ENCODE measurements at places on chromosomes 7 and 10. TPM values are rescaled to one million over a fixed set of nuclear protein-coding genes. Genes with fewer than 3 reads are reported as not detected.
A peak's percentile ranks its signal among the peaks of the same experiment; 100 is the strongest.

- no peak for DNase-seq
Observed at GRCh38 chr10:14910953-14911352, 32.3 kb downstream of the SUV39H2 start.

DNA sequence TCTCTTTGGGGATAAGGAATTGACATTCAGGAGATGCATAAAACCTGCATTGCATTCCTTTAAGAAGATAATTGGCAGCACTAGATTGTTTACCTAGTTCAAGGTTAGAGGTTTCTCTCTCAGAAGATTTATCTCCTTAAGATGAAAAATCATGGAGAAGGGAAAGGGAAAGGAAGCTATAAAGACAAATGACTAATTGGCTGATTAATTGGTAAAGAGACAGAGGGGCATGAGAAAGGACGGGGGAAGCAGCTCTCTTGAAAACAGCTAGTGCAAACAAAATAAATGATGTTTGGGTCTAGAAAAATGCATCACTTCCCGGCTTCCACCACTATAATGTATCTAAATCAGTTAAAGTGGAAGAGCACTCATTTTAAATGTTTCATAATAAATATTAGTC lies 941.2 kb downstream of the XPNPEP1 start:
- DNase-seq = no peak

- DNase-seq = no peak
Observed at GRCh38 chr7:113198226-113198625, 79.9 kb upstream of the SMIM30 start.

DNA sequence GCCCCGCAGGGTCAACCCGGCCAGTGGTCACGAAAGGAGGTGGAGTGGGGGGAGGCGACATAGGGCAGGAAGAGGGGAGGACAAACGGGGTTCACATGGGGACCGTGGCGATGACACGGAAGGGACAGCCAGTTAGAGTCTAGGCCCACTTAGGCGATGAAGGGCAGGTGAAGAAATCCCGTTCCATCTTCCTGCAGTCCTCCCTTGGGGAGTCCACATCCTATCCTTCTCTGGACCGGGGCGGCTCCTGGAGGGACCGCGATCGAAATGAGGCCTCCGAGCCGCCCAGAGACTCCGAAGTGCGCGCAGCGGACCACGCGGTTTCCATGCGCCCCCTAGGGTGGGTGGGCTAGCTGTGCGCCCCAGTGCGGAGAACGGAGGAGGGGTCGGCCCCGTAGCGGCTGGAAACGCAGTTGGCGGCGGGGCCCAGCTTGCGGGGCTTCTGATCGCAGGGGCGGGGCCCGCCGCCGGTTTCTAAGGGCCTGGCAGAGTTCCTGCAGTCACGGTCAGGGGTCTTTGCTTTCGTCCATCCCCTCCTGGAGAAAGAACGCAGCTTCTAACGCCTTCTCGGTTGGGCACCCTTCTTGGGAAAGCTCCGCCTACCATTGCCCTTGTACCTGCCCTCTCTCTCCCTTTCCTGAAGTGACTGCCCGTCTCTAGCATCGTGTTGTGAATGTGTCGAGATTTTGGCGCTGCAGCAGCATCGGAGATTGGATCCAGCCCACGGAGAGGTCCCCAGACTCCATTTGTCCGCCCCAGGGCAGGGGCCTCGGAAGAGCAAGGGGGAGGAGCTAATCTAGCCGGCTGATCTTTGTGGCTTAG lies 17.9 kb upstream of the TMEM225B start:
- DNase-seq = peak; percentile 27

The GCK gene
- 0.79 TPM for total RNA-seq

The TUBAL3 gene
- 0.20 TPM for total RNA-seq

The RBP3 gene
- not detected for total RNA-seq

GRCh38 chr7:127789031-127789430 lies 137.0 kb downstream of the SND1 start:
- no peak for DNase-seq

- DNase-seq = peak; percentile 70
Observed at GRCh38 chr10:43888586-43888985, 239.9 kb upstream of the ZNF32 start.

DNA sequence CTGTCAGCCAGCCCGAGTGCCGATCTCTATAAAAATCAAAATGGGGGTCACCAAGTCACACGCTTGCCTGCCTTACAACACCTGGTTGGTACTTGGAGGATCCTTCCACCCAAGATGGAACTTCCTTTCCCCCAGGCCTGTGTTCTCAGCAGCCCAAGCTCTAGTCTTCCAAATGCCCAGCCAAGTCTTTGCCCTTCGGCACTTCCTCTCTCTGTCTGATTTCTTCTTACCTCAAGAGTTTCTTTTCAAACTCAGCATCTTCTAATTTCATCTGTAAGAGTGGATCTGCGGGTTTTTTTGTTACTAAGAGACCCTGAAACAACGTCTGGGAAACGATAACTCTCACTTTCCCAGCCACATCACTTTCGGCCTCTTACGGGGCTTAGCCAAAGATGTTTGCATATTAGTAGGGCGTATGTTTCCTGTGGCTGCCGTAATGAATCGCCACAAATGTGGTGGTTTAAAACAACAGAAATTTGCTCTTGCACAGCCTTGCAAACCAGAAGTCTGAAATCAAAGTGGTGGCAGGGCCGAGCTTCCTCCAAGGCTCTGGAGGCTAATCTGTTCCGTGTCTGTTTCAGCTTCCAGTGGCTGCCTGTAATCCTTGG lies 219.9 kb downstream of the TCF7L2 start:
- no peak for DNase-seq

The VPS37D gene
- total RNA-seq = 3.6 TPM

GRCh38 chr7:81608748-81609382 lies 161.0 kb downstream of the HGF start:
- DNase-seq = no peak

GRCh38 chr10:77562742-77563141 lies 74.9 kb downstream of the KCNMA1 start:
- no peak for DNase-seq

GRCh38 chr7:127650847-127651555 lies 993 bp upstream of the SND1 start:
- DNase-seq = no peak

DNA sequence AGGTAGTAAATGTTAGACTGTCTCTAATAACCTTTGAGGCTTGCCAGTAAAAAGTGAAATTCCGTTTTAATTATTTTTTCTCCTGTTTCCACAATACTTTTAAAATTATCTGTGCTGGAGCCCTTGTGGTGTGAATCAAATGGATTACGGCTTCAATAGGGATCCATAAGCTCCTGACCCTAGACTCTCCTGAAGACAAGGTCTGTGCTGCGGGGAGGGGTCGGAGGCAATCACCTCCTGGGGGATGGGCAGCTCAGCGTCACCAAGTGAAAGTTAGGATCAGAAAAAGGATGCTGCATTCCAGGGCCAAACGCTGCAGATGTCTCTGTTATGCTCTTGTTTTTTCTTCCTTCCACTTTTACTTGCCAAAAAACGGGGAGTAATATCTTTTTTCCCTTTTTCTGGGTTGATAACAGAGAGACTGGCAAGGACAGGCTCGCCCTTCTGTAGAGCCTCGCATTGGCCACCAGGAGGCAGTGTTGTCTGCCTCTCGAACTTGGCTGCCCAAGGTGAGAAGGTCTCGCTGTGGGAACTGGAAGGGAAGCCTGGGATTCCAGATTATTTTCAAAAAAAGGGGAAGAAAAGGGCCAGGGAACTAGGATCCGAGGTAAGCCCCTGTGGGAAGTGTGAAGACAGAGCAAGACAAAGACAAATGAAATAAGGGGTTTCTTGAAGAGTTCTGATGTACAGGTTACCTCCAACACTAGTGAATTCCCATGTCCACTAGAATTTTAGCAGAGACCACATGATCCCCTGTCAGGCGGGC lies 621.9 kb downstream of the ACTR3B start:
- peak; percentile 45 for DNase-seq

The KLF14 gene
- 0.89 TPM for total RNA-seq

DNA sequence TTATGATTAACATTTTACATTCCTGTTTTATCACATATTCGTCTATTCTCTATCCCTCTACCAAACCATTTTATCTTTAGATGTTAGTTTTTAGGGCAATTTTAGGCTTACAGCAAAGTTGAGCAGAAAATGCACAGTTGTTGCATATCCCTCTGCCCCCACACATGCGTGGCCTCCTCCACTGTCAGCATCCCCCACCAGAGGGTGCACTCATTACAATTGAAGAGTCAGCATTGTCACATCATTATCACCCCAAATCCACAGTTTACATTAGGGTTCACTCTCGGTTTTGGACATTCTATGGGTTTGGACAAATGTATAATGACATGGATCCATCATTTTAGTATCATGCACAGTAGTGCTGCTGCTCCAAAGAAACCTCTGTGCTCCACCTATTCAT lies 86.4 kb downstream of the WDR37 start:
- no peak for DNase-seq

The TMEM106B gene
- 33.6 TPM for total RNA-seq

DNA sequence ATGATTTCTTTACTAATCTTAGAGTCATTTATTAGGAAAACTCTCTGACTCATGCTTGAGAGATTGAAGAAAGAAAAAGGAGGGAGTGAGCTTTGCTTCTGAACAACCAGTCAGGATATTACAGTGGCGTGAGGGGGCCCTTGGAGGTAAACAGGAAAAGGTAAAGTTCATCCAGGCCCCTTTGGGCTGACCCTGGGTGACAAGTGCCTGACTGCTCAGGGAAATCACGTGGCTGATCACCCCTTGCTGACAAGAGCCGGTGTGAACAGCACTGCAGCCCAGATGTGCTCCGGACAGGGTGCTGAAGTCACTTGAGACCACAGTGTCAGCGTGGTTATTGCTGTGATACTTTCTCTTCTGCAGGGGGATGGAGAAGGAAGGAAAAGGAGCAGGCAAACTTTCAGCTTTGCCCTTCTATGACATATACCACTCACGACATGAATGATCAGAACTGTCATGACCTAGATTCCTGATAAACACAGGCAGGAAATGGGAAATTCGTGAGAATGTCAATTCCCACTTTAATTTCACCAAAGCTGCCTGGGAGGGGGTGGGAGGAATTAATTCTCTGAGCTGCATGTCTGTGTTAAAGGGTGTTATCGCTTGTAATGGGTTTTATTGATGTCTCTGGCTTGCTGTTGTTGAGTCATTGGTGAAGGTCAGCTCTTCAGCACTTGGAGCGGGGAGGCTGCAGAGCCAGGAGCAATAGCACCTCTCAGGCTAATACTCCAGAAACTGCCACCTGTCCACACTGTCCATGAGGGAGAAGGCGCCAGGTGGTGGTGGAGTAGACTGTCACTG lies 139.8 kb upstream of the AOAH start:
- DNase-seq = no peak

DNA sequence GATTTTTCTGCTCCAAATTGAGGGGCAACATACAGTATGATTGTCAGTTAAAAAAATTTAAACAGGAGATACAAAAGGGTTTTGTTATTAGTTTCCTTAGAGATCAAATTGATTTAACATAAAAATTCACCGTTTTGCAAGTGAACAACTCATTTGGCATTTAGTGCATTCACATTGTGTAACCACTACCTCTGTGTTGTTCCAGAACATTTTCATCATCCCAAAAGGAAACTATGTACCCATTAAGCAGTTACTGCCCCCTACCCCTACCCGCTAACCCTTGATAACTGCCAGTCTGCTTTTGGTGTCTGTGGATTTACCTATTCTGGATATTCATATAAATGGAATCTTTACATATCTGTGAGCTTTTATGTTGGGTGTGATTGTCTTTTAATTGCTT lies 3.1 kb downstream of the ZRANB1 start:
- DNase-seq = no peak

GRCh38 chr10:119348516-119349240 lies 141.3 kb downstream of the GRK5 start:
- peak; percentile 14 for DNase-seq

- DNase-seq = no peak
Observed at GRCh38 chr10:79494871-79495705, 17.2 kb upstream of the EIF5AL1 start.

GRCh38 chr10:112886463-112886862 lies 63.6 kb upstream of the TCF7L2 start:
- DNase-seq = no peak

DNA sequence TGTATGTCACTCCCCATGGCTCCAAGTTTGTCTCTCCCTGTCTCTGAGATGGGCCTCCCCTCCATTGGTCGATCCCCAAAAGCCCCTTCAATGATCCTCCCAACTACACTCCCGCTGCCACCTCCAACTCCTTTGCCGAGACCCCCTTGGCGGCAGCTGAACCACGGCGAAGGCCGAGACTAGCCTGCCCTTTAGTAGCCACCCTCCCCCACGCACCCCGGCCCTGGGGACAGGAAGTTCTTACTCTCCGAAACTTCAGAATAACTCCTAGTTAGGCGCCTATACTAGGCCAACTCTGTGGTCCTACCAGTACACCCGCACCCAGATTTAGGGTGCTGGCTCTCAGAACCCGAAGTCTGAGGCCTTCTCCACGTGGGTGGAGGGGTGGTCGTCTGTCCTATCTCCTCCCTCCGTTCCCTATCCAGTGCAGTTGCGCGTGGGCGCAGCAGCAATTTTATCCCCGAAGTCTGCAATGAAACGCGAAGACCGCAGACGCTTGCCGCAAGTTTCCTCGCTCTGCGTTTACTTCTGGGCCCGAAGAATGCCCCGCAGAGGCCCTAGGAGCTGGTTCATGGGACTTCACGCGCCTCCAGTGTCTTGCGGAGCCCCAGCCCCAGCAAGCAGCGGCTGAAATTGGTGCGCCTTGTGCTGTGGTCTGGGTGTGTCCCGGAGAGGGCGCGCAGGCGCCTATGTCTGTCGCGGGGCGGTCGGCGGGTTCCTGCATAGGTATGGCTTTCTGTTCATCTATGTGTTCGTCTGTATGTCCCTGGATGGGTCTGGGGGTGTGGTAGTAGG lies 82.6 kb upstream of the SLF2 start:
- no peak for DNase-seq

GRCh38 chr7:159084069-159084801 lies 60.4 kb downstream of the VIPR2 start:
- no peak for DNase-seq

All from skin of body (tissue), 3 donors.